NCI-H226 (cell line): ENCODE measurements at places on chromosomes 6 and 20.

DNA sequence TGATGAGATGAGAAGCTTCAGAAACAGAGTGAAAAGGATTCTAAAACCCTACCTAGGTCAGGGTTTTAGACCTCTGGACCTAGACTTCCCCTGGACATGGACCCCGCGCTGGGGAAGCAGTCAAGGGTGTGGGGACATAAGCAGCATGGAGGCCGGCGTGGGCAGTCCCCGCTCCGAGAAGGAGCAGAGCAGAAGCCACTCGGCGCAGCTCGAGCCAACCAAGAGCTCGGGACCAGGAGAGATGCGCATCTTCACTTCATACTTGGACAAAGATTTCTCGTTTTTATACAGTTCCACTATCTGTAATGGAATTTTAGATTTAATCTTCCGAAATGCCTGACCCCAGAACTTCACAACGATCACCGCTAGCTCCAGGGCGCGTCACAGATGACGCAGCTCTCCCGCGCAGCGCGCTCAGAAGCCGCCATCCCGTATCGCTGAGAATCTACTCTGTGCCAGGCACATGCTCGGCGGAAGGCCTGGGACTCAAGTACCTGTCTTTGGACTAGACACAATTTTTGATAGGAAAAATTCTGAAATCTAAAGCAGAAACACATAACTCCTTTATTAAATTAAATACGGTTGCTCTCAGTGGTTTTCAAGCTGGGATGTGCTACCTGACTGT is 60.3 kb downstream of the WDR27 start:
- DNase-seq = no peak

GRCh38 chr6:10458287-10458686 is 43.4 kb upstream of the TFAP2A start:
- DNase-seq = no peak

DNA sequence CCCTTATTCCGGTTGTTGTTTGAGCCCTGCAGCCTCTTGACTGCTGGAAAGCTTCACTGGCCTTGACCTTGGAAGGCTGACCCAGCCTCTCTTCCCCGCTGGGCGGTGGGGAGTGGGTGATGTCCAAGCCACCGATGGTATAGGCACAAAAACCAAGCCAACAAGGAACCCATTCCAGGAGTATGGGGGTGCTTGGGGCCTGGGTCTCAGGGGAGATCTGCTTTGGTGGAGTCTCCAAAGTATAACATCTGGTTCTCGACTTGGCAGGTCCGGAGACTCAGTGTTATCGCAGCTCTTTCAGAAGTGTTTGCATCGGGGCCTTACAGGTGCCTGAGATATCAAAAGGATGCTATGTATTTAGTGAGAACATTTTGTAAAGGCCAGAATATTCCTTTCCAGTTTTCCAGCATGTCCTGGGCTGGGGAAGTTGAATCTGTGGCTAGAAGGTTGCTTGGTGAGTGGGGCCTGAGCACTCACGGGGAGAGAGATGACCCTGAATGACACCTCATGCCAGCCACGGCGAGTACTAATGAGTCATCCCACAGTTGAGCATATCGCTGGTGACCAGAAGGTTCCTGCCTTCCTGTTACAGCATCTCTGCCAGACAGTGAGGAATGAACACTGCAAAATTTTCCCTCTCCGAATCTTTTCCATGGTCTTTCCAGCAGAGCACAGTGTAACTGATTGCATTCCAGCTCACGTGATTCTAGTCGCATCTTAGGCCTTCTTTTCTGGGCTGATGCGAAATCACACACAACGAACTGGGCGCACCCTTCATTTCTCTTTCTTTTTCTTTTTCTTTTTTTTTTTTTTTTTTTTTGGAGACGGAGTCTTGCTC is 133.9 kb downstream of the ZDHHC14 start:
- DNase-seq = peak; percentile 86

- DNase-seq = no peak
Observed at GRCh38 chr6:135521431-135521830, 23.9 kb upstream of the AHI1 start.

DNA sequence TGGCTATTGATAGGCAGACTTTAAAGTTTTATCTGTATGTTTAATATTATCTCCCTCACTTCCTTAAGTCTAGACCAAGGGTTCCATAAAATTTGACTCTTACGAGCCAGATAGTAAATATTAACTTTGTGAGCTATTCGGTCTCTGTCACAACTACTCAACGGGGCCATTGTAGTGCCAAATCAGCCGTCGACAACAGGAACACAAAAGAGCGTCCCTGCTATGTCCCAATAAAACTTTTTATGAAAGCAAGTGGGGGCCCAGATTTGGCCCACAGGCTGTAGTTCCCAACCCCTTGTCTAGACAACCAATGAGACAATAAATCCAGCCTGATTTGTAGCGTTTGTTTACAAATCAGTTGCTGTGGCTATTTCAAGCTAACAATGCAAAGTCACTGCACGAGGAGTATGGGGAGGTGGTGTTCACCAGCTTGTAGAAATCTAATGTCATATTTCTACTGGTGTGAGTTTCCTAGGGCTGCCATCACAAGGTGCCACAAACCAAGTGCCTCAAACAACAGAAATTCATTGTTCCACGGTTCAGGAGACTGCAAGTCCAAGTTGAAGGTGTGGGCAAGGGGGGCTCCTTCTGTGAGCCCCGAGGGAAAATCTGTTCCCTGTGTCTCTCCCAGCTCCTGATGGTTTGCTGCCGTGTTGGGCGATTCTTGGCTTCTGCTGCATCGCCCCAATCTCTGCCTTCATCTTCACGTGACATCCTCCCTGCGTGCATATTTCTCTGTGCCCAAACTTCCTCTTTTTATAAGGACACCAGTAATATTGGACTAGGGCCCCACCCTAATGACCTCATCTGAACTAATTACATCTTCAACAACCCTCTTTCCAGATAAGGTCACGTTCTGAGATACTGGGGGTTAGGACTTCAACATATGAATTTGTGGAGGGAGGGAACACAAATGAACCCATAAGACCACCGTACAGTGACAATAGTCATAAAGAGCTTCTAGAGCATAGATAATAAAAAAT is 356.0 kb upstream of the JARID2 start:
- no peak for DNase-seq

DNA sequence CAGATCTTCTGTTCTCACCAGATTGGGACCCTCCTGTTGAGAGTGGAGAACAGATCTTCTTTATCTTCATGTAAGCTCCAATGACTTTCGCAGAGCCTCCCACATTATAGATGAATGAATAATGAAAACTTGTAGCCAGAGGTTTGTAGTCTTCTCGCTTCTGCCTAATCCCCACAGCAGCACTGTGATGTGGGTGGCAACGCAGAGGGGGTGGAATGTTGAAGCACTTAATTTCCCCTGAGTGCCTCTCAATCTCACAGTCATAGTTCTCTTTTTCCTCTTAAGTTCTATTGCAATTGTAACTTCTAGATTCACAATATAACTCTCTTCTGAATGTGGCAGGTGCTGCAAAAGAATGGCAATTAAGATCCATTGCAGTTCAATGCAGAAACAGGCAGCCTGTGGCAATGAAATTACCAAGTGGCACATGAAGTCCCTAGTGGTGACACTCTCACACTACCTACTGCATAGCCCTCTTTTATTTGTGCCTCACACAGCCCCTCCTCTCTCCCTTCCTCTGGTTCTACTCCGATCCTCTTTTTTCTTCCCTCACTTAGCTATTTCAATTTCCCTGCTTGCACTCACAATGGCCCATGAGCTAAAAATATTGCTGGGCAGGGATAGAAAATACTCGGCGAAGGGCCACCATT is 281.9 kb downstream of the UBE3D start:
- no peak for DNase-seq

DNA sequence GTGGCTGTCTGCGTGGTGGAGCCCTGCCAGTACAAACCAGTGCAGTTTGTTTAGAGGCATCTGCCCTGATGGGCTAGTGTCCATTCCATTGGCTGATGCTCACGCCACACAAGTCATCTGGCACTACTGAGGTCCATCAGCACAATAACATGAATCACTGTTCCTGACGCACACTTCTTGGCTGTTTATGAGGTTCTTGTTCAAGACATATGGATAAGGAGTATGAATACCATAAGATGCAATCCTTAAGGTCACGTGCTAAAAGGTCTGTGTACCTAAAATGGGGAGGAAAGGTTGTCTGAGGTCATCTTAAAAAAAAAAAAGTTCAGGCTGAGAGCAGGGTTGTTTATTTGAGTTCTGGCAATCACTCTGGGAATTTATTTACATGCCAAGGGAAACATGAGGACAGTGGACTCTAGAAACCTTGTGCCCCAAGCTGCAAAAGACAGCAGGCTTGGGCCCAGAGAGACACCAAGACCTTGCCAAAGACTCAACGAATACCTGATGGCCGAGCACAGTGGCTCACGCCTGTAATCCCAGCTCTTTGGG is 54.1 kb upstream of the SHLD1 start:
- DNase-seq = no peak

DNA sequence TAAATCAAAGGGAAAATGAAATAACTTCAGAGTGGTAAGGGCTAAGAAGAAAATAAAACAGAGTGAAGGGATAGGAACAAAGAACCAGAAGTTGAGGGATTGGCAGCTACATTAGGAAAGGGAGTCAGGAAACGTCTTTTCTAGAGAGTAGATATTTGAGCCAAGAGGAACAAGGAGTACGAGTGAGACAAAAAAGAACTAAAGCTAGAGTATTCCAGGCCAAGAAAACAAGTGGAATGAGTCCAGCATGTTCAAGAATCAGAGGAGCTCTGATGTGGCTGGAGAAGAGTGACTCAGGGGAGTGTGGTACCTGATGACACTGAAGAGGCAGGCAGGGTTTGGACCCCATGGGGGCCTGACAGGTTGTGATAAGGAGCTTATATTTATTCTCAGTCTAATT is 66.3 kb downstream of the CEP162 start:
- no peak for DNase-seq

DNA sequence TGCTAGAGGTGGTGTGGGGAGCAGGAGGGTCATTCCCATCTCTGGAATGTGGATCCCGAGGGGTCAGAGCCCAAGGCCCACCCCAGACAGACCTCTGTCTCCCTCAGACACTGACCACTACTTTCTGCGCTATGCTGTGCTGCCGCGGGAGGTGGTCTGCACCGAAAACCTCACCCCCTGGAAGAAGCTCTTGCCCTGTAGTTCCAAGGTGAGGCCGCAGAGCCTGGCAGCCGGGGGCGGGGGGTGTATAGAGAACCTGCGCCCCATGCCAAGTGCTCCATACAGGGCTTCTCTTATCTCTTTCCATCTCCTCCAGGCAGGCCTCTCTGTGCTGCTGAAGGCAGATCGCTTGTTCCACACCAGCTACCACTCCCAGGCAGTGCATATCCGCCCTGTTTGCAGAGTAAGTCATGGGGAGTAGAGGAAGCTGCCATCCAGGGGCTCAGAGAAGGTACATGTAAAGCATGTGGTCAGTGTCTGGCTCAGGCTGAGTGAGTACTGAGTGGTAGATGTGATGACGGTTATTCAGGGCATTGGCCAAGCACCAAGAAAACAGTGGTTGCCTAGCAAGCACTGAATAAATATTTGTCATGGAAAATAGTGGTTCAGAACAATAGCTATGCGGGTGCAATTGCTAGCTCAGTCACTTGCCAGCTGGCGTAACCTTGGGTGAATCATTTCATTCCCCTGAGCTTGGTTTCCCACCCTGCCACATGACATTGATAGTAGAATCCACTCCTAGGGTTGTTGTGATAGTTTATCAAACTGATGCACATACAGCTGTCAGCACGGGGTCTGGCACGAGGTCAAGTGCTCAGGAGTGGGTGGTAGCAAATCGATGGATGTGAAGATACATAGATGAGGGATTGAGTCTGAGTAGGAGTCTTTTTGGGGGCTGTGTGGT is 3.5 kb downstream of the PIGT start:
- DNase-seq = peak; percentile 96

DNA sequence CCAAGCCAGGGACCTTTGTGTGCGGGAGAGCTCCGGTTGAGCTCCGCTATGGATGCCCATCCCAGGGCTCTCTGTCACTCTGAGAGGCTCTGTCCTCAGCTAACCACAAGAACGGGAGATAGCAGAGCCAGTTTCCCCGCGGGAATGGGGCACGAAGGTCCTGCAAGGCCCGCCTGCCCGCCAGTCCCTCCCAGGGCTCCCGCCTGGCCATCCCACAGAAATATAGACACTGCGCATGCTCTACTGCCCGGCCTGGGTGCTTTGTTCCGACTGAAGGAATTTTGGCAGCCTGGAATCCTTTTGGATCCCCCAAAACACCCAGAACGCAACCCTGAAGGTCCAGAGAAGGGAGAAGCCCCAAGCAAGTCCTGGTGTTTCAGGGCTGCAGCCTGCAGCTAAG is 8.6 kb upstream of the DEFB110 start:
- no peak for DNase-seq

GRCh38 chr6:157753291-157753690 is 69.8 kb upstream of the SNX9 start:
- DNase-seq = peak; percentile 53

- peak; percentile 67 for DNase-seq
Observed at GRCh38 chr6:90087106-90087833, 193.0 kb downstream of the GJA10 start.

DNA sequence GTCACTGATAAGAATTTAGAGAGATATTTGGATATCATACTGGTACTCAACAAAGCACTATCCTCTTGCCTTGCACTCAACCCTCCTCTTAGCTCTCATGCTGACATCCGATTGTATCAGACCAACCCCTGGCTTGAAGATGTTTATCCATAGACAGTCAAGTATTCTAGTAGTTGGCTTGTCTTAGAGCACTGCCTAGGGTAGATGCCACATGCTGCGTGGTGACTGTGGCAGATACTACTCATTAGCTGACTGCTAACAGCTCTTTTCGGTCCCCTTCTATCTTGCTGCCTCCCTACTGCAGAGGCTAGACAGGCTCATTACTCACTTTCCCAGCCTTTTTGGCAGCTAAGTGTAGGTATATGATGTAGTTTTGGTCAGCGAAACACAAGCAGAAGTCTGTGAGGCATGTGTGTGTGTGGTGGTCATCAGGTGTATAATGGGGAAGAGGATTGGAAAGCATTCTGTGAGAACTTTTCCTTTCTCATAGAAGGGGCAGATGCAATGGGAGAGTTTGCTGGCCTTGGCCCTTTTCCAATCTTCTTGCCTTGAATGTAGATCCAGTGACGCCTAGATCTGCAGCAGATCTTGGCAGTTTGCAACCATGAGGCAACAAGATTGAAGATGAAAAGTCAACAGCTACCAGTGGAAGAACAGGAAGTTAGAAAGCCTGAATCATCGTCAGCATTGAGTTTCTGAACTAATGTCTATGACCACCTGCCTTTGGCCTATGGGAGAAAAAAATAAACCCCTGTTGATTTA is 4.4 kb upstream of the IFNGR1 start:
- DNase-seq = no peak

GRCh38 chr6:12967686-12968085 is 251.1 kb downstream of the PHACTR1 start:
- DNase-seq = no peak
